ENCODE measurements at places on chromosomes 7 and 10.

DNA sequence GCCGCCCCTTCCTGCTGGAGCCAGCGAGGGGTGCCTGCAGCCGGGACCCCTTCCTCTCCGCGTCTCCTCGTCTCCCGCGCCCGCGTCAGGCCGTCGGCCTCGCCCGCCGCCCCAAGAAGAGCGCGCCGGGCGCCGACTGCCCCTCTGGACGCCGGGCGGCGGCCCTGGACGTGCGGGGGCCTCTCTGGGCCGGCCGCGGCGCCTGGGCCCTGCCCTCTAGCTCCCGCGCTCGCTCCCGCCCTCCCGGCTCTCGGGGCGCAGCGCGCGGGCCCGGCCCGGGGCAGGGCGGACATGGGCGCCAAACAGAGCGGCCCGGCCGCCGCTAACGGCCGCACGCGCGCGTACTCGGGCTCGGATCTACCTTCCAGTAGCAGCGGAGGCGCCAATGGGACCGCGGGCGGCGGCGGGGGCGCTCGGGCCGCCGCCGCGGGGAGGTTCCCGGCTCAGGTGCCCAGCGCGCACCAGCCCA lies 704 bp downstream of the ZNRF2 start:
- peak; percentile 43 for DNase-seq

GRCh38 chr7:38463277-38464225 lies 167.6 kb downstream of the AMPH start:
- DNase-seq, result peak; percentile 86

DNA sequence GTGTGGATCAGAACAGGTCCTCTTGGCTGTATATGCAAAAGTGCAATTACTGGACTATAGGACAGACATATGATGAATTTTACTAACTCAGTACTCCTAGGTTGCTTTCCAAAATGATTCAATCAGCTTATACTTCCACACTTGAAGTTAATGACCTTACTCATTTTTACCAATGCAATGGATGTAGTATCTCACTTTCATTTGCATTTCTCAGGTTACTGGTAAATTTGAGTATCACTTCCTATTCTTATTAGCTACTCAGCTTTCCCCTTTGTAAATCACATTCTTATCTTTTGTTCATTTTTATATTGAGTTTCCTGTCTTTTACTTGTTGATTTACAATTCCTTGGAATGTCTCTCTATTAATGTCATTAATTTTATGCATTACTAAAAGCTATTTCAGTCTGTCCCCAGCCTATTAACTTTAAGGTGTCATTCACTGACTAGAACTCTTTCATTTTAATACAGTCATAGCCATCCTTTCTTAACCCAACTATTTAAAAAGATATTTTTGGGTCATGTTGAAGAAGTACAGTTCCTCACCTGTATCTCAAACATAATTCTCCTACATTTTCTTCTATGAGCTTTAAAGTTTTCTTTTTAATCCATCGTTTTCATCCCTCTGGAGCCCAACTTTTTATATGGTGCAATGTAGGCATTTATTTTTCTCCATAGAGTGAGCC lies 88.6 kb downstream of the VIM start:
- no peak for DNase-seq

DNA sequence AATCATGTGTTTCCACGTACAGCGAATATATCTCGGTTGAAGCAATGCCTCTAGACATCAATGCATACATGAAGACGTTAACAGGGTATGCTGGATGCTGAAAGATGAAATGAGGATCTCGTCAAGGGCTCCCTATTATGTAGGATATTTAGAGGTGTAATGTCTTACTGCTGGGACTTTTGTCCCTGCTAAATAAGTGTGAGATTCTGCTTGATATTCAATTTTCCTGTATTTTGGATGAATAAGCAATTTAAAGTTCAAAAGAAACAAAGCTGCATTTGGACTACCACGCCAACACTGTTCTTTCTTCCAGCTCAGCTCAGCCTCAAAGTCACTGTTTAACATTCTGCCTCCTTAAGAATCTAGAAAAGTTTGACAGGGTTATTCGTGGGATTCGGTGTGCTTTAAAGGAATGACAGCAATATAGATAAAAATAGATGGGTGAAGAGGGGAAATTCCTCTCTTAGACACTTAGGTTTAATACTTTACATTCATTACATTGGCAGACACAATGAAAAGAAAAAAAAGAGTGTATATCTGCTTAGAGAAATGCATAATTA lies 110.1 kb upstream of the RHEB start:
- no peak for DNase-seq

GRCh38 chr10:32962521-32962920 lies 4.5 kb upstream of the ITGB1 start:
- no peak for DNase-seq

- no peak for DNase-seq
Observed at GRCh38 chr7:82294382-82294784, 149.2 kb downstream of the CACNA2D1 start.

DNA sequence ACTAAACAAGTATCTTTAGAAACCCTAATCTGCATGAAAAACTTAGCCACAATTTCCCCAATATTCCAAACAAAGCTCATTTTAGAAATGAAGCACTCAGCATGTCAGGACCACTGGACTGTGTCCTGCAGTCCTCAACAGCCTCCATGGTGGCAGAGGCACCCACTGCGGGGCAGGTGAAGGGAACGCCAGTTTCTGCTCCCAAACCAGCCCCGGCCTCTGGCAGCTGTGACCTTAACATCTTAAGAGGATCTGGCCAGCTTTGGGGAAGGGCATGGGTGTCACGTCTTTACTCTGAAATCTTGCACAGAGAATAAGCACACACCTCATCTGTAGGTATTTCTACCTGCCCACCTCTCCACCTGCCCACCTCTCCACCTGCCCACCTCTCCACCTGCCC lies 262.7 kb downstream of the DNAJB6 start:
- DNase-seq, result no peak

DNA sequence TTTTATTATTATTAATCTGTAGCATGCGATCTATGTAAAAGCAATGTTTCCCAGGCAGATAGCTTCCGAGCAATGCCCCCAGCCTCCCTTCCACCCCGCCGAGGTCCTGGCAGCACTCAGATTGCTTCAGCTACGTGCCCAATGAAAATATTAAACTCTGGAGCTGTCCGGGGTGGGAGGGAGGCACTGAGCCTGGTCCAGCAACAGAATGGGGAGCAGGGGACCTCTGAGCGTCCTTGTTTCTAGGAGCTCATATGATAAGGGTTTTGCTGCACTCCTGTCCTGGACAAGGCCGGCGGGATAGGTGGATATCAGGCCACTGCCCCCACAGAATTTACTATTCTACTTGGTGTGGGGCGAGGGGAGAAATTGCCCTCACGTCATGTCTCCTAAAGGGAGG lies 44.5 kb upstream of the CDK1 start:
- no peak for DNase-seq

DNA sequence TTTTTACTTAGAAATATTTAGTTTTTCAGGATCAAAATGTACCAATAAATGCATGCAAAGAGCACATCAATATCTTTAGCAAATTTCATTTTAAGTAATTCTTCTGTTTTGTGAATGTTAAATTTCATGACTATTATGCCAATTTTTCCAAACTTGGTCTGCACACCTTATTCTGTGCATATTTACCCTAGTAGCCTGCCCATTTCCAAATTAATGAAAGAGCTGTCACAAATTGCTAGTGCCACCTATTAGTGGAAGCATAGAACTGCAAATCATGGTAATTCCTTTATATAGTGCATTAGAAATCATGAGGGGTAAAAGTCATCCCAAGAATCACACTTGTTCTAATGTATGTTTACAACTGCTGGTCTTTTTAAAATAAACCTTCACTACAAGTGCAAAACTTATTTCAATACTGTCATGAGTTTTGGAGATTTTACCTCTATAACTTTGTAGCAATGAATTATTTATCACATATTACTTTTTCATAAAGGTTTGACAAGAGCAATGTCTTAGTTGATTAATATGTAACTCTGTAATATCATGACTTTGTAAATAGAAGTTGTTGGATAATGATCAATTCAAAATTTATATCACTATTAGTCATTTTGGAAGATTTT lies 5.7 kb downstream of the SEMA3A start:
- no peak for DNase-seq

DNA sequence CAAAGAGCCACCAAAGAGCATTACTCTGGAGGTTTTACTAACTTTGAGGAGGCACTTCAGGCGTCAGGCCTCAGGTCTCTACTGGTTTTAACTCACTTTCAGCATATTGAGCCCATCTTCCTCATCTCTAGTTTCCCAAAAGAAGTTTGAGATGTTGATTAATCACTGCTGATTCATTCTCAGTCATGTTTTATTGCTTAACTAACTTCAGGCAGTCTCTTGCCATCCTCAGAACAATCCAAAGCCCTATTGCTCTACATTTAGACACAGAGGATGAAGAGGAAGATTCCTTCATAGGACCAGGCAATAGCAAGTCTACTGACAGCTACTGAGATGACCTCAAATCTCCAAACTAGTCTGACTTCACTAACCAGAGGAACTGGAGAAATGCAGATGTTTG lies 39.1 kb upstream of the BET1 start:
- DNase-seq, result no peak

DNA sequence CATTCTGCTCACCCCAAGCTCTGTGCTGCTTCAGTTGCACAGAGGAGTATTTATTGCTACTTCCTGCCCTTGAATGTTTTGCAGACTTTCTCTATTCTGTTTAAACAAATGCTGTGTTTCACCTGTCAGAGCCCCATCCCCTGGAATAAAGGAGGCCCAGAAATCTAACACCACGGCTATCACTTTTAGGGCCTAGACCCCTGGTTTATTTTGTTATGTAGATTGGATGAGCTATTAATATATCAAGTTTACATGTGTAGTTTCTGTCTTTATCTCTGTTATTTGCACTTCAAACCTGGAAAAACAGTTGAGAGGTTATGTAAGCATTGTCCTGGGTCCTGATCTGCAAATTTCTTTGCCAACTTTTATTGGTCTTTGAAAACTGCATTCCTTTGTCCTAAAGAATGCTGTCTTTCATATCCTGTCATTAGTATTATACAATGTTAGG lies 630.1 kb downstream of the PARD3 start:
- no peak for DNase-seq

- no peak for DNase-seq
Observed at GRCh38 chr7:73622909-73623797, 1.2 kb downstream of the MLXIPL start.

Measured in activated naive CD4-positive, alpha-beta T cell treated with Interleukin-2 at 50 U/mL for 16 hours (primary cell).